Stimulated activated CD8-positive, alpha-beta memory T cell treated with anti-CD3 and anti-CD28 coated beads, Interleukin-7, amount 100 ng/mL, for 24 hours (primary cell): ENCODE measurements at places on chromosomes 13 and 19.
A peak's percentile ranks its signal among the peaks of the same experiment; 100 is the strongest.

- DNase-seq = no peak
These were observed 48.3 kb upstream of the ATP12A start for GRCh38 chr13:24631922-24632321.

- DNase-seq = no peak
These were observed 426 bp downstream of the MYO9B start for GRCh38 chr19:17075864-17076542.

- no peak for DNase-seq
These were observed 56.5 kb downstream of the KLF2 start for GRCh38 chr19:16380943-16381755.

DNA sequence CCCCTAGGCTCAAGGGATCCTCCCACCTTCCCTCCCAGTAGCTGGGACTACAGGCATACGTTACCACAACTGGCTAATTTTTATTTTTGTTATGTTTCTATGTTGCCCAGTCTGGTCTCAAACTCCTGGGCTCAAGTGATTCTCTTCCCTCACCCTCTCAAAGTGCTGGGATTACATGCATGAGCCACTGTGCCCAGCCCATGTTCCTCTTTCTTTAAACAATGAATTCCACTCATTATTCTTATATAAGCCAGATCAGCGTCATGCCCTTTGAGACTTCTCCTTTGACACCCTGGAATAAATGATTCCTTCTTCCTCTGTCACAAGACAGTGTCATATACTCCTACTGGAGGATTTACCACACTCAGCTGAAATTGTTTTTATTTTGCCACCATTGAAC lies 519.9 kb upstream of the SPRY2 start:
- no peak for DNase-seq

DNA sequence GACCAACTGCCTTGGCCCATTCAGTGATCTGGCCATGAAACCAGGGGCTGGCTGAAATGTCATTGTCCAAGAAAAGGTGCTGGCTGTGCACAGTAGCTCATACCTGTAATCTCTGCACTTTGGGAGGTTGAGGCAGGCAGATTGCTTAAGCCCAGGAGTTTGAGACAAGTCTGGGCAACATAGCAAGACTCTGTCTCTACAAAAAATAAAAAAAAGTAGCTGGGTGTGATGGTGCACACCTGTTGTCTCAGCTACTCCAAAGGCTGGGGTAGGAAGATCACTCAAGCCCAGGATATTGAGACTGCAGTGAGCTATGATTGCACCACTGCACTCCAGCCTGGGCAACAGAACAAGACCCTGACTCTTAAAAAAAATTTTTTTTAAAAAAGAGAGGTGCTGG lies 28.6 kb upstream of the C19orf12 start:
- no peak for DNase-seq

DNA sequence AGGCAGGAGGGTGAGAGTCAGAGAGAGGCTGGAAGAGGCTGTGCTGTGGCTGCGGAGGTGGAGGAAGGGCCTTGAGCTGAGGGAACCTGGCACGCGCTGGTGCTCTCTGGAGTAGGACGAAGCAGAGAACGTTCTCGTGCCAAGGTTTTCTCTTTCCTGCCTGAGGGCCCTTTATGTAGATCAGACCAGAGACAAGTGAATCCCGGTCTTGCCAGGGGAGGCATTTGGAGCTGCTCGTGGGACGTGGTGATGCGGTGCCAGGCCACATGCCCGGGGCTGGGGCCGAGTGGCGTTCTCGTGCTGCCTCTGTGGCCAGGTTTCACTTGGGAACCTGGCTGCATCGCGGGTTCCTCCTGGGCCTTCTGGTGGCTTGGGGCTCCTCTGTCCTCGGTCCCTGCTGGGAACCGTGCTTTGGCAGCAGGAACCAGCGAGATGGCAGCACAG lies 54.2 kb downstream of the KDM4B start:
- no peak for DNase-seq

GRCh38 chr19:35868172-35868822 lies at the start of gene APLP1:
Gene APLP1 (plus strand): TSS chr19:35868574. CDS start chr19:35868637, 63 bp downstream.
- DNase-seq = peak; percentile 37

DNA sequence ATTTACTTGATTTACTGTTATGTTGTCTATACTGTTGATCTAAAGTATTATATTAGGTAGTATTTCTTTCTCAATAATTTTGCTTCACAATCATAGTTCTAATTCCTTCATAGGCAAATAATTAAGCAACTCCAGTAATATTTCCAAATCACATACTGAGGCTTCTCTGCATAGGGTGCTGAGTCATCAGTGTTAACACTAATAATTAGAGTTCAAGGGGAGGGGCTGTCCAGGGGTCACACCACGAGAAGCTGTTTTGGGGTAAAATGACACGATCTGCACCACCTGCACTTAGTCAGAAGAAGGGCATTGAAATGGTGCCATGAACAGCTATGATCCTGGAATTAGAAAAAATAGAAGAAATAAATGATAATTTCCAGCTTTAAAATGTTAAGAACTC lies 1230.9 kb upstream of the SLC10A2 start:
- no peak for DNase-seq

DNA sequence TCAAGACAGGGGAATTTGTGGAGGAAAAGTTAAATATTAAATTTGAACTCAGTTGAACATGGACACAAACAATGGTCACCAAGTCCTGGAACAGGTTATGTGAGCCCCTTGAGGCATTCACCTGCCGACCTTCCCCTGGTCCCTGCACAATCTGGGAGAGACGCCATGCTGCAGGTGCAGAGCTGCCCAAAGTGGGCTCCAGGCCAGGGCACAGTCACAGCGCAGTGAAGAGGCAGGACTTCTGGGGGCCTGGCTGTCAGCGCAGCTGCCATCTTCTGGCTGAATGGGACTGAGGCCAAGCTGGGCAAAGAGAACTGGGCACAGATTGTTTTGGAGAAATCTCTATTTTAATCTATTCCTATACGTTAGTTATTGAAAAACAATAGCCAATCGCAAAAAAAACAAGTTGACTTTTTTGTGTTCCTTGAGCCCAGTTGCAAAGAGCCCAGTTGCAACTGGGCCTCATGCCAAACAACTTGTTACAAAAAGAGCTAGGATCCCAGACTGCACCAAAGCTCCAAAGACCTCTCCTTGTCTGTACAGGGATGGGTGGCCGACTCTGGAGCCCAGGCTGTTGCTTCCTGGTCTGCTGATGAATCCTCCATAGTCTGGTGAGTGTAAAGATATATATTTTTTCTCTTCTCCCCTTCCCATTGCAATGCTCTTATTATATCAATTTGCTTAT lies 1.2 kb upstream of the ZNF626 start:
- no peak for DNase-seq

- no peak for DNase-seq
These were observed 620.9 kb upstream of the KLF12 start for GRCh38 chr13:74755065-74755464.

- DNase-seq = no peak
These were observed 135.2 kb downstream of the DCT start for GRCh38 chr13:94344126-94344818.
